Lower leg skin (tissue), 4 donors: ENCODE measurements at places on chromosomes 3 and 15.

DNA sequence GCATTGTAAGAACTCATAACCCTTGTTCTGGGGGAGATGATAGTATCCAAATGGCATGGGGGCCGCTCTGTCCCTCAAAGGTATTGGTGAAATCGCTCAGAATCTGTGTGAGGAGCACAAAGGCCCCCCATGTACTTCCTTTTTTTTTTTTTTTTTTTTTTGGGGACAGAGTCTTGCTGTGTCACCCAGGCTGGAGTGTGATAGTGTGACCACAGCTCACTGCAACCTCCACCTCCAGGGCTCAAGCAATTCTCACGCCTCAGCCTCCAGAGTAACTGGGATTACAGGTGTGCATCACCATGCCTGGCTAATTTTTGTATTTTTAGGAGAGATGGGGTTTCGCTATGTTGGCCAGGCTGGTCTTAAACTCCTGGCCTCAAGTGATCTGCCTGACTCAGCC, 37.0 kb downstream of the CMTM8 start:
- DNase-seq, result no peak

GRCh38 chr3:14243782-14244181, 65.2 kb downstream of the LSM3 start:
- peak; percentile 86 for DNase-seq

- DNase-seq, result no peak
Measured at GRCh38 chr3:73727117-73727821, 102.5 kb upstream of the PDZRN3 start.

GRCh38 chr3:72160351-72160750, 375.4 kb upstream of the PROK2 start:
- DNase-seq, result no peak

DNA sequence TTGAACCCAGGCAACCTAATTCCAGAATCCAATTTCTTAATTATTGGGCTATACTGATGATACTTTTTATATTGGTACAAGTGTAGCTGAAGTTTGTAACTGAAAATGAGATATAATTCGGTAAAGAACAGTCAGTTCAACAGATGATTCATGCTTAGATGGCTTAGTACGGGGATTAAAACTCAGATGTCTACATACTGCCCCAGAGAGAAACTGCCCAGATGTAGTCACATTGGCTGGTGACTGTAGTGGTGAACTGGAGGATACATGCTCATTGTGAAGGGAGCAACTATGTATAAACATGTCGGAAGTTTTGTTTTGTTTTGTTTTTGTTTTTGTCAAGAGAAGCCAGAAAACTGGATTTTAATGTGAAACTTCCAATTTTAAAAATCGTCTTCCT, 179.6 kb downstream of the ADAMTSL3 start:
- DNase-seq, result no peak

DNA sequence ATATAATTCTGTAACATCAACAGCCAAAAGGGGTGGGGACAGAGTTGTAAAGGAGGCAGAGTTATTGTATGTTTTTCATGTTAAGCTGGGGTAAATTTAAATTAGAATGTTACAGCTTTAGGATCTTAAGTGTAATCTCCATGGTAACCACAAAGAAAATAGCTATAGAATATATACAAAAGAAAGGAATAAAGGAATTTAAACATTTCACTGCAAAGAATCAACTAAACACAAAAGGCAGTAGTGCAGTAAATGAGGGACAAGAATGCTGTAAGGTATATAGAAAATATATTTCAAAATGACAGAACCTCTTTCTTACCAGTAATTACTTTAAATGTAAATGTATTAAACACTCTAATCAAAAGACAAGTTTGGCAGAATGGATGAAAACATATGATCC, 361.7 kb downstream of the SLC9A9 start:
- DNase-seq, result no peak

DNA sequence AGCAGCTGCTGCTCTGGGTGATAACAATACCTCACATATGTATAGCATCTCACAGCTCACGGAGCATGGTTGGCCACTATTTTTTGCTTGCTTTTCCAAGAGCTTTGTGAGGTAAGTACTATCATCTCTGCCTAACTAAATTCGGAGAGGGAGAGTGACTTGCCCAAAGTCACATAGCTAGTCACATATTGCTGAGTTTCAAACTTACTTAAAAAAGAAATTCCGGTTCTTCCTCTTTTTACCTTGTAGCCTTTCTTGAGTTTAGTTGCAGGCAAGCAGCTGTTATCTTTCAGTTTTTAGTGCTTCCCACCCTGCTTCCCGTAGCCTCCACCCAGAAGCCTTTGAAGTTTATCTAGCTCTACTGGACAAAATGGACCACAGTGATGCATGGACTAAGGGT, 309.2 kb downstream of the PDCD6IP start:
- no peak for DNase-seq

GRCh38 chr3:116425126-116425525, 20.2 kb downstream of the LSAMP start:
- no peak for DNase-seq

DNA sequence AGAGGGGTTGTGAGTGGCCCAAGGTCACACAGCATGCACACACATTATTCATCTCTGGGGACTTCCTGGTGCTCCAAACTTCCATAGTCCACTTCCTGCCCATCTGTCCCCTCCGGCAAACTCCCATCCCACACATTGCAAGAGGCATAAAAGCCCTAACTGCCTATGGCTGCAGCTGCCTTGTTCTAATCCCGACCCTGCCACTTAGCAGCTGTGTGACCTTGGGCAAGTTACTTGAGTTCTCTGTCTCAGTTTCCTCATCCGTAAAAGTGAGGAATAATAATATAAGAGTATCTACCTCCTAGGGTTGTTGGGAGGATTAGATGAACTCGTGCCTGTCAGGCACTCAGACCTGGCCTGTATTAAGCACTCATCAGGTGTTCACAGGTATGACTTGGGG, 84.2 kb downstream of the SMAD6 start:
- no peak for DNase-seq

- DNase-seq, result no peak
Measured at GRCh38 chr3:126659915-126660886, 5.3 kb upstream of the TXNRD3 start.

GRCh38 chr3:48881652-48882114, 17.0 kb downstream of the SLC25A20 start:
- DNase-seq, result no peak

GRCh38 chr3:60290122-60290492, 961.1 kb downstream of the FHIT start:
- DNase-seq, result no peak

- DNase-seq, result no peak
Measured at GRCh38 chr3:35194666-35195065, 444.7 kb upstream of the ARPP21 start.

DNA sequence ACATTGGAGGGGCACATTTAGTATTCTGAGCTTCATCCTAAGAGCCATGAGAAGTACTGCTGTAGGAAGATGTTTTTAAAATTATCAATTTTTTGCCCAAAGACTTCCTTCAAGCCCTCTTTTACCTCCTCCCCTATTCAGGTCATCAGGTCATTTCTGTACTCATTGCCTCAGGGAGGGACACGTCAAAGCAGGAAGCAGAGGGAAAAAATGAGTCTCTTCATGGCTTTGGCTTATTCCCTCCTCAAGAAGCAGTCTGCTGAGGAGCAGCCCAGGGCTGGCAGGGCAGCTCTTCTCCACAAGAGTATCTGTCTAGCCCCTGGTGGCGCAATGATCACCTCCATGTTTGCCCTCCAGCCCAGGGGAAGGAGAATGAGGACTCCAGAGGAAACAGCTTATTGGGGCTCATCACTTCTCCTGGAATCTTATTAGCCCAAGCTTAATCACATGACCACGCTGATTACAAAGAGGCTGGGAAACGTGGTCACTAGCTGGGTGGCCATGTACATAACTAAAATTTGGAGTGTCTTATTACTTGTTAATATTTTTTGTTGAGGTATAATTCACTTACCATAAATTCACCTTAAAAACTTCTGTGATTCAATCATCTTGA, 44.2 kb upstream of the GATA2 start:
- peak; percentile 25 for DNase-seq

- DNase-seq, result no peak
Measured at GRCh38 chr3:56130036-56130435, 338.2 kb downstream of the ERC2 start.

DNA sequence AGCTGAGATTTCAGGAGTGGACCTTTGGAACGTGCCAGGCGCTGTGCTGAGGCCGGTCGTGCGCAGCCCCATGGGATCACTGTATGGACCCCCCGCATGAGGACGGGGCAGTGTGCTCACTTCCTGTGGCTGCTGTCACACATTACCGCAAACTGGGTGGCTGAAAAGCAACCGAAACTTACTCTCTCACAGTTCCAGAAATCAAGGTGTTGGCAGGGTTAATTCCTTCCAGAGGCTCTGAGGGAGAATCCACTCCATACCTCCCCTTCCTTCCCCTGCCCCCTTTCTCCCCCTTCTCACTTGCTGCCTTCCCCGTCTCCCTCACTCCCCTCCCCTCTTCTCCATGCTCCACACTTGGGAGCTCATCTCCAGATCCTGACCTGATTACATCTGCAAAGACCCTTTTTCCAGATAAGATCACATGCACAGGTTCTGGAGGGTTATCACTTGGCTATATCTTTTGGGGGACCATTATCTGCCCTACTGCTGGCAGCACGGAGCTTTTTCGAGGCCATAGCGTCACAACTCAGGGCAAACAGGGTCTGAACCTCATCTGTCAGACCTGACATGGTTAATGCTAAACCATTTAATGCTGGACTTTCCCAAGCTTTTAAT, 41.2 kb downstream of the KLF13 start:
- no peak for DNase-seq

DNA sequence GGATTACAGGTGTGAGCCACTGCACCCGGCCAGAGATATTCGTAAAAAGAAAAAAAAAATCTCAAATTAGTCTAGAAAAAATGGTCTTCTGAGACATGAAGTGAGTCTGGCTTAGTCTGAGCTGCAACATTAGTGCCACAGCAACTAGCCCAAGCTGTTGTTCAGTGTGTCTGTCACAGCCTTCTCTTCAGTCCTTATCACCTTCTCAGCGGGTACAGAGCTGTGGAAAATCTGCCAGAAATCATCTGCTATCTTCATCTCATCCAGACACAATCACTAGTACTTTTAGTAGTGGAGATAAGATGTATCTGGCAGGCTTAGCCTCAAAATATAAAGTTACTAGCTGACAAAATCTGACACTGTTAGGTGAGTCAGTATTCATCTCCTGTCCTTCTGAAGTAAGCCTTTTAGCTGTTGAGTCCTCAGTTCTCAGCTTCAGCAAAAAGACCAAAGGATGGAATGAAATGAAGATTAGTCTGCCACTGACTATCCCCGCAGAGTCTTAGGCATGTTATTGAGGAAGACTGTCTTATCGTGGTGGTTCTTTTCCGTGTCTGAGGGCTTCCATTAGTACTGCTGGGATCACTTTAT, 120.5 kb upstream of the CGNL1 start:
- DNase-seq, result no peak

DNA sequence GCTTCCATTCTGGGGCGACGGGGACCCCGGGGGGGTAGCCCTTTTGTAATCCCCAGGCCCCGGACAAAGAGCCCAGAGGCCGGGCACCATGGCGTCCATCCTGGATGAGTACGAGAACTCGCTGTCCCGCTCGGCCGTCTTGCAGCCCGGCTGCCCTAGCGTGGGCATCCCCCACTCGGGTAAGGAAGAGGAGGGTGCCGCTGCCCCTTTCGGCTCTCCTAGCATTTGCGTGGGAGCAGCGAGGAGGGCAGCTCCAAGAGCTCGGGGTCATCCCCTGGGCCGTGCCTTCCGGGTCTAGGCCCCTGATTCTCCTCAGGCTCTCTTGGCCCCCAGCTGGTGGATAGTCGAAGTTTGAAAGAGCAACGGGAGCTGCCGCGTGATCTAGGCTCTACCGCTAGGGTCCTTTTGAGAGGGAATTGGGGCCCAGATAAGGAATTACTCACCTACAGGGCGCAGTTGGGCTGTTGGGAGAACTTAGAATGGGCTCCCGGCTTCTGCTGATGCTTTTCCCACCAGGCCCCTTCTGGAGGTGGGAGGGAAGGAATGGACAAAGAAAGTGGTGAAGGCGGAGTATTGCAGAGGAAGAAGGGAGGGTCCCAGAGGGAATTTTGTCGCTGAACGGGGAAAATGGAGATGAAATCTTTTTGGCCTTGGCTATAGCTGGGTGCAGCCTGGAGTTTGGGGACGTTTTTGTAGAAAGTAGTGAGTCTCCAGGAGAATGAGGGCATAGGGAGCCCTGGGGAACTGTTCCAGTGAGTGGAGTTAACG, 615 bp downstream of the VPS18 start:
- no peak for DNase-seq

DNA sequence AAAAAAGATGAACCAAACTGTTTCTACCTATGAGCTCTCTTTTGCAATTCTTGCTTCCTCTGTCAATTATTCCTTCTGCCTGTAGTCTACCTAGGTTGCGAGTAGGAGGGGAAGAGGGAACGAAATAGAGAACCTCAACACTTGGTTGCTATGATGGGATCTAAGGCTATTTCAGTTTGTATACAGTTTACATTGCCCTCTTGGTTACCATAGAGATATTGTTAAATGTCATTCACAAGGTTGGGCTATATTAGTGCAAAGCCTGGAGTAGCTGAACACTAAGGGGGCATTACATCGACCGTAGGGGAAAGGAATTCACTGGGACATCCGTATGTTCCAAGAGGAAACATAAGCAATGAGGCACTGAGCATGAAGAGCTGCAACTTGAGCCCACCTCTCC, 276.9 kb downstream of the GBE1 start:
- DNase-seq, result no peak

DNA sequence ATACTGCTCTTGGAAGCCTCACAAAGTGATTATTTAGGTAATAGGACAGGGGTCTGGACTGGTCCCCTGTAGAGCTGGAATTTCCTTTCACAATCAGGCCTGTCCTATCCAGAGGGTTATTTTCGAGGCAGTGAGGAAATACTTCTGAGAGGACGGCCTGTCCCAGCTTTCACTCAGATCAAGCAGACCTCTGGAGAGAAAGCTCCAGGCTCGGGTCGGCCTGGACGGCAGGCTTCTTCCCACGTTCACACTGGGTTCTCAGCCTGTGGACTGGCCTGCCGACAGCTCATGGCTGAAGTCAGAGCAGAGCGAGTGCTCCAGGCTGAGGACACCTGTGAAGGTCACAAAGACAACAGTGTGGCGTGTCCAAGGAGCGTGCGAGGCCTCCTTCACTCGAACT, 405.3 kb downstream of the VPS13C start:
- DNase-seq, result no peak

DNA sequence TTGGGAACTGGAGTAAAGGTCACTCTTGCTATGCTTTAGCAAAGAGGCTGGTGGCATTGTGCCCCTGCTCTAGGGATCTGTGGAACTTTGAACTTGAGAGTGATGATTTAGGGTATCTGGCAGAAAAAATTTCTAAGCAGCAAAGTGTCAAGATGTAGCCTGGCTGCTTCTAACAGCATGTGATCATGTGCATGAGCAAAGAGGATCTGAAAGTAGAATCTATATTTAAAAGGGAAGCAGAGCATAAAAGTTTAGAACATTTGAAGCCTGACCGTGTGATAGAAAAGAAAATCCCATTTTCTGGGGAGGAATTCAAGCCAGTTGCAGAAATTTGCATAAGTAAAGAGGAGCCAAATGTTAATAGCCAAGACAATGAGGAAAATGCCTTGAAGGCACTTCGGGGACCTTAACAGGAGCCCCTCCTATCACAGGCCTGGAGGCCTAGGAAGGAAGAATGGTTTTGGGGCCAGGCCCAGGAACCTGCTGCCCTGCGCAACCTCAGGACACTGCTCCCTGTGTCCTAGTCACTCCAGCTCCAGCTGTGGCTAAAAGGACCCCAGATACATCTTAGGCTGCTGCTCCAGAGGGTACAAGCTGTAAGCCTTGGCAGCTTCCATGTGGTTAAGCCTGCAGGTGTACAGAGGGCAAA, 212.2 kb upstream of the LINGO1 start:
- DNase-seq, result no peak

- DNase-seq, result no peak
Measured at GRCh38 chr15:95865330-95865739, 465.2 kb upstream of the NR2F2 start.
